Osteoblast (primary cell): ENCODE measurements at places on chromosomes 3 and 15. TPM values are rescaled to one million over a fixed set of nuclear protein-coding genes. Genes with fewer than 3 reads are reported as not detected.

The FBXW12 gene
- not detected in 2 replicates for total RNA-seq

The ARMC8 gene
- total RNA-seq, result 45.7 and 59.0 TPM in 2 replicates

The GOLGA6A gene
- under 0.01 TPM in 1 of 2 replicates, not detected in the other for total RNA-seq

The LRRN1 gene
- total RNA-seq, result 3.5 and 4.0 TPM in 2 replicates

GRCh38 chr3:38255627-38256026, 10.0 kb upstream of the SLC22A13 start:
- H3K36me3 ChIP-seq, result peaks cover 49% of the 10 kb centered on the region
- no peak for DNase-seq
- H3K27ac ChIP-seq, result no peak overlapping the region

DNA sequence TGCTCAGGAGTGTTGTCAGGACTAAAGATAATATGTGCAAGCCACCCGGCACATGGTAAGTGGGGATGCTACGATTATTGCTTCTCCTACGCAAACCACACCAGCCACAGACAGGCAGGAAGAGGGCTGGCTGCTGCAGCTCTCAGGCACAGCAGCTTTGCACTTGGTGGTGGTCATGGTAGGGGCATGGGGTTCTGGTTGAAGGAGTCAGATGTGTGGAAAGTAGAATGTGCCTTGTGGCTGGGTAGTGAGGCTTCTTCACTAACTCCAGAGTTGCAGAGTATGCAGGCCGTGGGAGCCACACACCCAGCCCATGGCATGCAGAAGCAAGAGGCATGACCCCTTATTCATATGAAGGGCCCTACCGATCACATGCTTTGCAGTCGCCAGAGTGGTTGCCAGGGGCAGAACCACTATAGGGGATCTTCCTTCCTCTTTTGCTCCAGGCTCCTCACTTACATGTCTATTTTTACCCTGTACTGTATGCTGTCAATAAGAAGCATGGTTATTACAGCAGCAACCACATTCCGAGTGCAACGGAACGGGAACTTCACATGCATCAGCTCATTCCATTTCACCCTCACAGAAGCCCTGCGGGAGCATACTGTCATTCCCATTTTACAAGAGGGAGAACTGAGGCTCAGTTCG, 59.2 kb upstream of the HERC1 start:
- no peak for DNase-seq
- H3K27ac ChIP-seq, result no peak overlapping the region
- no peaks in the 10 kb centered on the region for H3K27me3 ChIP-seq
- peaks cover 19% of the 10 kb centered on the region for H3K4me1 ChIP-seq

DNA sequence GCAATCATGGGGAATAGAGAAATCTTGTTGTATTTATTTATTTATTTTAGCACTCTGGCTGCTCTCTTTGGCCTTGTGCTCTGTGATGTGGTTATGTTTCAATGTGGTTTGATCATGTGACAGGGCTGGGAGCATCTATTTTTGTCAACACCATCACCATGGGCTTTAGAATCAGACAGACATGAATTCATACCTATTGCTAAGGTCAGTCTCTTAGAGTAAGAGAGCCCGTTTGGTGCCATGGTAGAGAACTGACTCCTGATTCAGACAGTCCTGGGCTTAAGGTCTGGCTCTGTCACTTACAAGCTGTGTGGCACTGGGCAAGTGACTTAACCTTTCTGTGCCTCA, 157.0 kb downstream of the RYR3 start:
- H3K4me3 ChIP-seq, result no peak overlapping the region
- no peak overlapping the region for H3K27ac ChIP-seq
- H3K4me1 ChIP-seq, result no peaks in the 10 kb centered on the region

DNA sequence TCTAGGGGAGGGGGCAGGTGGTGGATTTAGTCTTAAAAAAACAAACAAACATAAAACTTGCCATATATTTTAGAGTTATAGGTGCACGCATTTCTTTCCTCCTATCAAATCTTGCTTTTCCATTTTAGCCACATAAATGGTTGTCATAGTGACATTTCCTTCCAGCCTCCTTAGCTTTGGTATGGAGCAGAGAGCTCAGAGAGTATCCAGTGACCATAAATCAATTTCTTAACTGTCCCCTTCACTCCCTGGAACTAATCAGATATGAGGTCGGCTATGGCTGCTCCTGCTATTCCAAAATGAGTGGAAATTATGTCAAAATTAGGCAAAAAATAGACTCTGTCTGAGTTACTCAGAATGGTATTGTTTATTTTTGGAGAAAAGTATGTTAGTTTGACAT, 164.5 kb downstream of the EBLN2 start:
- no peak overlapping the region for H3K27ac ChIP-seq
- no peak overlapping the region for H3K4me3 ChIP-seq
- H3K27me3 ChIP-seq, result no peaks in the 10 kb centered on the region
- no peaks in the 10 kb centered on the region for H3K4me1 ChIP-seq
- DNase-seq, result no peak
- H3K36me3 ChIP-seq, result no peaks in the 10 kb centered on the region

DNA sequence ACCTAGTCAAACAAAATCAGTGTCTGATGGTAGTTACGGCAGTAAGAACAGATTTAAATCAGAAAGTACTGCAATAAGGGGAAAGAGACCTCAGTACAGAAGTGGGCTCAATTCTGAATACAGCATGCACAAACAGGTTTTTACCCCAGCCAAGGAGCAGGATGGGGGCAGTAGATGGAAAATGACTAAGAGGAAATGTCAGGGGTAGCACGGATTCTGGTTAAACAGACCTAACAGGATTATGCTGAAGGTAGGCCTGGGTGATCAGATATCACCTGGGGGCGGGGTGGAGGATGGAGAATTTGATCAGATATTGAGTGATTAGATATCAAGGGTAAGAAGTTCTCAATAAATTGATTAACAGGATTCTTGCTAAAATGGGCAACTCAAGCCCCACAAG, 19.0 kb downstream of the MESD start:
- DNase-seq, result no peak
- no peak overlapping the region for H3K27ac ChIP-seq
- peaks cover 4% of the 10 kb centered on the region for H3K36me3 ChIP-seq
- H3K27me3 ChIP-seq, result no peaks in the 10 kb centered on the region

DNA sequence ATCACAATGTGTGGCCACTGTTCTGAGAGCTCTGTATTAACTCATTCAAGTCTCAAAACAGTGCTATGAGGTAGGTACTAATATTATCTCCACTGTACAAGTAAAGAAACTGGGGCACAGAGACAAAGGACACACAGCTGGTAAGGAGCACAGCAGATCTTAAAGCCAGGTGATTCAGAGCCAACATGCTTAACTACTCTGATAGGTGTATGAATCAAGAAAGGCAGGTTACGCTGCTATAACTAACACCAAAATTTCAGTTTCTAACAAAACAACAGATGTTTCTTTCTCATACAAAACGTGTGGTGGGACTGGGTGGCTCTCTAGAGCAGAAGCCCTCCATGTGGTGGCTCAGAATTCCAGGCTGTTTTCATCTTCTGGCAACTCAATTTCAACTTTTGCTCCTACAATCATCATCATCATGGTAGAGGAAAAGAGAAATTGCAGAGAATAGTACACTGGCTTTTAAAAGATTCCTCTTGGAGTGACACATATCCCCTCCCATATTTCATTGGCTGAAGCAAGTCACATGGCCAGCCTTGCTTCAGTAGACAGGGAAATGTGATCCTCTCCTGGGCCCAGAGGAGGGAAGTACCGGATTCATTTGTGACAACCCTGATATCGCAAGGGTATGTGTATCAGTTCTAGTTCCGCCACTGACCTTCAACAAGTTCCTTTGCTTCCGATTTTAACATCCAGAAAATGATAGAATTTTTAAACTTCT, 126.2 kb upstream of the PTX3 start:
- H3K4me3 ChIP-seq, result no peak overlapping the region
- DNase-seq, result no peak
- no peaks in the 10 kb centered on the region for H3K36me3 ChIP-seq
- no peaks in the 10 kb centered on the region for H3K27me3 ChIP-seq

DNA sequence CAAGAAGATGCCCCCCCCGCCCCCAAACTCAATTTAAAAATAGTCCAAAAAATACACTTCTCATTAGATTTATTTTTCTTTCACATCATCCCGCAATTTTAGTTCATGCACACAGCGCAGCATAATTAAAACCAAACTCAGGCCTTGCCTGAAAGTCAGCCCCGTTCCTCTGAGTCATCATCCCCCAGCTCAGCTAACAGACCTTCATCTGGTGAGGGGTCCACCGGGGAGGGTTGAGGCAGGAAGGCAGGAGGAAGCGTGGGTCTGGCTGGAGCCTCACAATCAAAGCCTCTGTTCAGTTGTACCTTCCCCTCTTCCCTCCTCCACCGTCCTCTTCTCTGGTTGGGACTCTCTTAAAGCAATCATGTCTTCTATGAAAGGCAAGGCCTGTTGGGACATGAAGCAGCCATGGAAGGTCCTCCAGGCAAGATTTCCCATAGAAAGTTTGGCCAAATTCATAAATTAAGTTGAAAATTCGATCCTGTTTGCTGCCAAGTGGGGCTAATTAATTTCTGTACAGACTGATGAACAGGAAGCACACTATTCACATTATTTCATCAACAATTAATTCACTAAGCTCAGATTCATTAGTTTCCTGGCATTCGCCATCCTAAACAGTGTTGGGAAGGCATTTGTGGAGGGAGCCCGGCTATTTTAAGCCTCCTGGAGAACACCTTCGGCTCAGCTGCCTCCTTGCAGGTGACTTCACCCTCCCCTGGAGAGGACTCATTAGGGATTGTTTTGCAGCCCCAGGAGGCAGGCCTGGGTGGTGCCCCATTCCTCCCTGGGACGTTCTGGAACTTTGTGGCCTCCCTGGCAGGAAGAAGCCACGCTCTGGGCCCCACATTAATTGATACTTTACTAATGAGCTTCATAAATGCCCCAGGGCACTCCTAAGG, 72.3 kb upstream of the BNC1 start:
- H3K4me3 ChIP-seq, result no peak overlapping the region
- H3K36me3 ChIP-seq, result no peaks in the 10 kb centered on the region
- H3K4me1 ChIP-seq, result no peaks in the 10 kb centered on the region

DNA sequence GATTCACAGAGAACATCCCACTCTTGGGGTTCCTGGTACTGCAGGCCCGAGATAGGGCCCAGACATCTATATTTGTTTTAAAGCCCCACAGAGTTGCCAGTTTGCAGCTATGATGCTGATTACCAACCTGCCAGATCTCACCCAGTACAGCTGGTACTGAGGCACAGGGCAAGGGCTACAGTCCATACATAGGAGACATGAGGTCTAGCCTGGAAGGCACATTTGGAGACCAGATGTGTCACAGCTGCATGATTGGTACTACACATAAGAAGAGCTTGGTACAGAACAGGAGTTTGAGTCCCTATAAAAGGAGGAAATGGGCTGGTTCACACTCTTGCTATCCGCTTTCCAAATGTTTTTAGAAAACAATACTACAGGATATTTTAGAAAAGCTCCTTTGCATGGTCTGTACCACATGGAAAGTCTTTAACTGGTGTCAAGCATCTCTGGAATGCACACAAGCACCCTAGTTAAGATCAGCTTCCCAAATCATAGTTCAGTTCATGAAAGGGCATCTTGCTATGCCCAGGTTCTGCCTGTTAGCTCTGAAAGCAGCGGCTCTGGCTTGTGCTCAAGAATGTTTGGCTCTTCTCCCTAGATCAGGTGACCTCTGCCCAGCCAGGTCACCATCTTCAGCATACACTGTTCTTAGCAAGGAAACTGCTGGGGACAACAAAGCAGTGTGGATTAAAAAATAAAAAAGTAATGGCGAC, 20.6 kb downstream of the MTMR14 start:
- no peak for DNase-seq
- H3K27ac ChIP-seq, result no peak overlapping the region
- H3K36me3 ChIP-seq, result peaks cover 65% of the 10 kb centered on the region

- H3K27ac ChIP-seq, result no peak overlapping the region
- no peaks in the 10 kb centered on the region for H3K36me3 ChIP-seq
- no peaks in the 10 kb centered on the region for H3K27me3 ChIP-seq
- peak; percentile 79 for DNase-seq
Observed at GRCh38 chr3:57100046-57100695, 39.7 kb downstream of the SPATA12 start.

DNA sequence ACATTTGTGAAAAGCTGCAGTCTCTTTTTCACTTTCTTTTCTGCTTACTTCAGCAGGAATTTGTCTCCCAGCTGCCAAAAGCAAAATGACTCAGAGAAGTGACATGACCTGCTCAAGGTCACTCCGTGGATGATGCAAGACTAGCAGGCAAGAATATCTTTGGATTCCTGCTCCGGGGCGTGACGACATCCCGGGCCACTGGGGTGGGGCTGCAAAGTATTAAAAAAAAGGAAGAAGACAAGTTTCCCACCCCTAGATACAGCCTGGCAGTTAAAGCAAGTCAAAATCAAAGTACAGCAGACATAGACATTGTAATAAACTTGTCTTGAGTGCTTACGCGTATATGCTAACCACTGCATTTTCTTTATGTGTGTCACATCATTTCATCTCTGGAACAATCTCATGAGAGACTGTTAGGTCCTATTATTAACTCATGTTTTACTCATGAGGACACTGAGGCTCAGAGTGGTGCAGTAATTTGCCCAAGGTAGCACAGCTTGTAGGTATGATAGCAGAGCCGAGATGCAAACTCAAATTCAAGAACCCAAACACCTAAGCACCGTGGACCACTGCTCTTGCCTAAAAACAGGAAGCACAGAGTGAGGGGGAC, 485.2 kb upstream of the PROK2 start:
- H3K36me3 ChIP-seq, result no peaks in the 10 kb centered on the region
- no peak overlapping the region for H3K4me3 ChIP-seq
- peaks cover 35% of the 10 kb centered on the region for H3K4me1 ChIP-seq
- DNase-seq, result peak; percentile 77

DNA sequence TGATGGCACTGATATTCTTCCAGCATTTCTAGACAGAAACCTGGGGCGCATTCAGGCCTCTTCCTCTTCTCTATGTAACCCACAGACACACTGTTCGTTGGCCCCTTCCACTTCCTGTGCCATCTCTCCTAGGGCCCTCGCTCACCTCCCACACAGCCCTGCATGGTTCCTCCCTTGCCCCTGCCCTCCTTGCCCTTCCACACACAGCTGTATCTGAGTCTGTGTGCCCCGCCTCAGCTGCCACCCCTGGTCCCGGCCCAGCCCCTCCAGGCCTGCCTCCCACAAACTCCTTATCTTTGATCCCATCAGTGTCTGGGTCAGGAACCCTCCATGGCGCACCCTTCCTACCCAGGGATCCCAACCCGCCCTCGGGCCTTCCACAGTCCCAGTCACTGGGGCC, 37.9 kb downstream of the RAB6B start:
- no peaks in the 10 kb centered on the region for H3K27me3 ChIP-seq
- no peak overlapping the region for H3K27ac ChIP-seq
- no peaks in the 10 kb centered on the region for H3K36me3 ChIP-seq
- no peak overlapping the region for H3K4me3 ChIP-seq
- H3K4me1 ChIP-seq, result peaks cover 11% of the 10 kb centered on the region

GRCh38 chr15:72116731-72117485, 1.0 kb downstream of the MYO9A start:
- H3K4me1 ChIP-seq, result peaks cover 13% of the 10 kb centered on the region
- peak; percentile 78 for DNase-seq
- peak overlapping the region; percentile 95 for H3K27ac ChIP-seq

- peak; percentile 70 for DNase-seq
- H3K4me3 ChIP-seq, result no peak overlapping the region
- peak overlapping the region; percentile 18 for H3K27ac ChIP-seq
Observed at GRCh38 chr15:45091161-45091560, 22.8 kb downstream of the DUOX2 start.
